ENCODE measurements at places on chromosomes 2 and 18.

DNA sequence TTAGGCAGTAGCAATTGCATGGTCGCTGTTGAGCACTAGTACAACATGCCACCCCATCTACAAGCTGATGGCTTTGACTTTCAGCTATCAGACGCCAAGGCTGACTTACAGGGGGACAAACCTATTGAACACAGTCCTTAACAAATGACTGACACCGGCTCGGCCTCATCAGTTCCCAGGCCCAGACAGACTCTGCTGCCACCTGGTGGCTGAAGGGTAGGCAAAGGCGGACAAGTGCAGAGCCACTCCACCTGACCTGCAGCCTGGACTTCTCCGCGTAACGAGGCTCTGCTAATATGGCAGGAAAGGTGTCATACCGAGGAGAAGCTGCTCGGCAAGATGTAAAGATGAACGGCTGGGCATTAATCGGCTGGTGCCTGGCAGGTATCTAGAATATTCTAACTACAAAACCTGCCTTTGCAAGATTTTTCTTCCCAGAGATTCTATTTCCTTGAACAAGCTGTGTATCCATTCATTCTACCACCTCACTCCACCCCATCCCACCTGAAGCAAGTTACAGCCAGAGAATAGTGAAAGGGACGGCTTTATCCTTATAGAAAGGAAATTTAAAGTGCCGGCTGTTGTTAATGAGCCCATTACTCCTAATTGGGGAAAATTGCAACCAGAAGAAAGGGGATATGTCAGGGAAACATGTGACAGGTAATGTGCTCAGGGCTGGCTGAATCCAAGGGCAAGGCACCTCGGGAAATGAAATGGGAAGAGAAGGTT is 67.4 kb downstream of the STEAP3 start:
- DNase-seq: peak; percentile 77

DNA sequence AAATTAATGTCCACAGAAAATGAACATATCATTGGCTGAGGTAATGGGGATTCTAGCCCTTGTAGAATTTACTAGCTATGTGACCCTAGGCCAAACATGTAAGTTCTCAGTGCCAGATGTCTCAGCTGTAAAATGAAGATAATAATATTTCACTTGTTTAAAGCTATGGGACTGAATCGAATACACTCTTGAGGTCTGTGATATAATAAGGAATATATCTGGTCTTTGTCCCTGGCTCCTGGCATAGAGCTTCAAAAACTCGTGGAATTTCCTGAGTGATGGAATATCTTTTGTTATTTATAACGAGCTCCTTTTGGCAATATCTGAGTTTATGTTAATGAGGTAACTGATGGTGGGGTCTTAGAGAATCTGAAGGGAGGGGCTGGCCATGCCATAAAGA is 201.4 kb upstream of the CYP26B1 start:
- no peak for DNase-seq

GRCh38 chr2:35443087-35443486 is 912.5 kb upstream of the CRIM1 start:
- DNase-seq: no peak

DNA sequence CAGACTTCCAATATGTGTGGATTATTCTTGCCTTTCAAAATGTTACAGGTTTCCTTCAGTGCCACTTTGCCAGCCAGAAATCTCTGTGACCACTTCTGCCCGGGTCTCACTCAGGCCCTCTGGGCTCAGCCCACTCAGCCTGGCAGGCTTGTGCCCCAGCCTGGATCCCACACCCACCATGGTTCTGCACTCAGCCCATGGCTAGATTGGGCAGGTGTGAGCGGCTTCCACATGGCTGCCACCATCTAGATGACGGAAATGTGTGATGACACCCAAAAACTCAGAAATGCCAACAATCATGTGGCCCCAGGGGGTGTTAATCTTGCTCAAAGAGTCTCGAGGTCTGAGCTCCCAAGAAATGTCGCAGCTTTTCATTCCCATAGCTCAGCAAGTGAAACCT is 1097.5 kb upstream of the SLC39A10 start:
- no peak for DNase-seq

DNA sequence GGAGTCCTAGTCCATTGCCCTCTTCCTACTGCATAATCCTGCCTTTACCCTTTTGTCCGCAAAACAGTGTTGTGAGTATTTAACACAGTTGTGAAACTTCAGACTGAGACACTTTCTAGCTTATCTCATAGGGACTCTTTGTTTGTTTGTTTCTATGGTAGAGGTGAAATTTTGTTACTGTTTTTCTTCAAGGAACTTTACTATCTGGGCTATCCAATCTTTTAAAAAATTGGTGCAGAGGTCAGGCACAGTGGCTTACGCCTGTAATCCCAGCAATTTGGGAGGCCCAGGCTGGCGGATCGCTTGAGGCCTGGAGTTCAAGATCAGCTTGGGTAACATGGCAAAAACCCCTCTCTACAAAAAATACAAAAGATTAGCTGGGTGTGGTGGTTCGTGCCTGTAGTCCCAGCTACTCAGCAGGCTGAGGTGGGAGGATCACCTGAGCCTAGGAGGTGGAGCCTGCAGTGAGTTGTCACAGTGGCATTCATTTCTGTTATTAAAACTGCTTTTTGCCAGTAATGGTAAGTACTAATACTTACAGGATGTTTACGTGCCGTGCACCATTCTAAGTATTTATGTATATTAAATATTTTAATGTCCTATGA is 18.8 kb downstream of the GMCL1 start:
- no peak for DNase-seq

DNA sequence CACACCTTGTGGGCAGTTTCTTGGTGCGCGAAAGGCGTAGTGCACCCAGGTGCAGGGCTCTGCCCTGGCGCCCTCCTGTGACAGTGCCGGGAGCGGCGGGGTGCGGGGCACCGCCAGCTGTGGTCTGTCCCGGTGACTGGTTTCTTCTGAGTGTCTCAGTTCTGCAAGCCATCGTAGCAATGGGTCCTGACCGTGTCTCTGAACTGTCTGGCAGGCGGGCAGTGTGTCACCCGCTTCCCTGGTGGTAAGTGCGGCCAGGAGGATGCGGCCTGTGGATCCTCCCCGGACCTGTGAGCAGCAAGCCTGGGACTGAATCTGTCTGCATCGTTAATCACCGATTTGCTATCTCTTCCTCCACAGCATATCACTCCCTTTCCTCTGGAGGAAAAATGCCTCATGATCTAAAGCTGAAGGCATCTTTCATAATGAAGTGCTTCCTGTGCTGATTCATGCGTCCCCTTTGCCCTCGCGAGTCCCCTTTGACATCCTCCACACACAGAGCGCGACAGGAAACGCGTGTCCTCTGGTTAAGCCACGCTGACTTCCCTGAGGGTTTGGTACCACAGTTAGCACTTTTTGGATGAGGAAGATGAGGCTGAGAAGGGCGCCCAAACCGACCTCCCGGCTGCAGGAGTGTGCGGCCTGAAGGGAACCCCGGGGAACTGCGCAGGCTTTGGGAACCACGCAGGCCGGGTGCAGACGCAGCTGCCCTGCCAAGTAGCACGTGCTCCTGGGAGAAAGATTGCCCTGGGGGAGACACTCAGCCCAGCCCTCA is 416.0 kb upstream of the HS6ST1 start:
- peak; percentile 12 for DNase-seq

DNA sequence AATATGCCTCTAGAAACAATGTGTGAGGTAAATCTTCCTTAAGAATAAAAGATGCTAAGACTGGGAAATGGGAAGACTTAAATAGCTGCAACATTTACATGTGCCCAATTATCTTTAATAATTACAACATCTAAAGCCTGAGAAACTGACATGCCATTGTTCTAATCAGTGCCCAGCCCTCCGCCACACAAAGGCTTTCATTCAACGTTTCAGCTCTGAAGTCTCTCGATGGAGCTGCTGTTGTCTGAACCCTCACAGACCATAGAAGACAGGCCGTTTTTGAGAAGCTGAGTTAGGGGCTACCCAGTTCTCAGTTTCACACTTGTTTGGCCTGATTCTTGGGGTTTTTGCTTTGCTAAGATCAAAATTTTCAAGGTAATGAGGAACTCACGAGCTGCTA is 315.4 kb upstream of the CHST9 start:
- DNase-seq: no peak

DNA sequence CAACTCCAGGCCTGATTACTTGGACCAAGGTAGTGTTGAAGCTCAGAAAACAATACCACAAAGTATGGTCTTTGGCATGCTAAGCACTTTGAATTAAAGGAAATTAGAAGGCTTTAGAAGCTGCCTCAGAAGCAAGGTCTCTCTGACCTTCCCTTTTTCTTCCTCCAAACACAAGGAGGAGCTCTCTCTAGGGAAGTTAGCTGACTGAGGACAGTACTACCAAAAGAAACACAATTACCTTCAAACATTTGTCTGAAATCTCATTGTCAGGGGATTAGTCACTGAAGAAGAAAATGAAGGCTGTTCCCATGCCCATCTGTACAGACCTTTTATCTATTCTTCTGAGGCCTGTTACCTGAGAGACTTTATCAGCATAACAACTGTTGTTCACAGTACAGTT is 279.3 kb downstream of the CDH20 start:
- DNase-seq: peak; percentile 2

DNA sequence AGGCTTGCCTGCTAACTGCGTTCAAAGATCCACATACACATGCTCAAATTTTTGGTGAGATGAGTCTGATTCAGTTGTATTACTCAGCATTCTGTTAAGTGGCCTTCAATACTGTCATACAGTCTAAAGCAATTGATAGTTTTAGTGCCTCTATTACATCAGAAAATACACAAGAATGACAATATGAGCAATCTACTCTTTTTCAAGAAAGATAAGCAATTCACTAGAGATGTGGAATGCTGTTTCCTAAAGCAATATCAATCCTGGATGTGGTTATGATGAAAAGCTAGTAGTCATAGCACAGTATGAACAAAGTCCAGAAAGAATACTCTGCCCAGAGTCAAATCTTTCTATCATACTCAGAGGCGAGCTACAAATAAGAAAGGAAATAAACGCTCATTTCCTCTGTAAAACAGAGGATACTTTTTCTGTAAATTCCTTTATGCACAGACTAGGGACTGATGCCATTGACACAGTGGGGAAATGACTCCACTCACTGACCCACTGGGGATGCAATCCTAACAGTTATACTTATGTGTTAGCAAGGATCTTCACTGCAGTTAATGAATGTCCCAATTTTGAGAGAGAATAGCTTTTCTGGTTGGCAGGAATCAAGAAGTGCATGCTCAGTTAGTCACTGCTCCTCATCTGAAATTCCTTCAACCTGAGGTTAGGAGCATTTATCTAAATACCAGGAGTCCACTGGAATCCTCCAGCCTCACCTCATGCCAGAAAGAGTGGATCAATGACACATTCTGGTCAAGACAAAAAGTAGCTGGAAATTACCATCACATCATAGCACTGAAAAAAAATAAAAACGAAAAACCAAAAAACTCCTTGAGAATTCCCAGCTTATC is 83.3 kb downstream of the PDE11A start:
- no peak for DNase-seq

DNA sequence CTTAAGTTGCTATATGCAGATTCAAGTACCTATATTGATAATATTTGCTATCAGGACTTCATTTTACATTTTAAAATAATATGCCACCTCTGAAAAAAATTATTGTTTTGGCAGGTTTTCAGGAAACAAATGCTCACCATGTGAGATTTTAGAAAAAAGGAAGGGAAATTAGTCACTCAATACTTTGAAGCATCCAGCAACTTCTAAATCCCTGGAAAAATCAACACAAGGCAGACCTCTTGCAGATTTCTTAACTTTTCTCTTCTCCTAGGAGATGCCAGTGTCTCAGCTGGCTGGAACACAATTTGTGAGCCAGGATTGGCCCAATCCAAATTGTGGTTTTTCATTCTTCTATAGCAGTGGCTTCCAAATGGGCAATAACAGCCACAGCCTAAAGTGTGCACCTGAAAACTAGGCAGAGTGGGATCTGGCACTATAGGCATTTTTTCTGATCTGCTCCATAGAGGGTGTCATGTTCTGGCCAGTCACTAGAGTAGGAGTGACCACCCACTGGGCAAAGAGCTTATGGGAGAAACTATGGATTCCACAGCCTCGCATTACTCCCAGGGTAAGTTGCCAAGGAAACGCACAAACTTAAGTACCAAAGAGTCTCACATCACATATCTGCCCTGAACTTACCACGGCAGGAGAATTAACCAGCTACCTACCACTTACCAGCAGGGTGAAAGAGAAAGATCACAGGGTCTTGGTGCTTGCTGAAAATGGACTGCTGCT is 28.1 kb upstream of the THOC1 start:
- no peak for DNase-seq
